ENCODE measurements at places on chromosomes 3 and 15.
A peak's percentile ranks its signal among the peaks of the same experiment; 100 is the strongest.

- DNase-seq: no peak
These were observed 159.2 kb downstream of the XXYLT1 start for GRCh38 chr3:195111766-195112165.

DNA sequence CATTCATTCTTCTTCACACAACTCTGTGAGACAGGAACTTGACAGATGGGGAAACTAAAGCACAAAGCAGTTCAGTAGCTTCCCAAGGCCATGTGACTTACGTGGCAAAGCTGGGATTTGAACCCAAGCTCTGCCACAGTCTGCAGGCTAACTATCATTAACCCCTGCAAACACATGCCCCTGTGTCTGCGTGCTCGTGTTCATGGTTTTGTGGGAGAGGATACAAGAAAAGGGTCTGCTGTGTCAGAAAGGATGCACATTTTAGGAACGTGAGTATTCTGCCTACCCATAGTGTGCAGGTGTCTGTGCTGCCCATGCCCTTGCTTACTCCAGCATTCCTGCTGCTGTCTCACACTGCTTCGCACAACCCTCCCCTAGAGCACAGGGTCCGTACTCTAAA lies 137.0 kb downstream of the CHDH start:
- no peak for DNase-seq

GRCh38 chr3:192831111-192831644 lies 86.5 kb downstream of the MB21D2 start:
- no peak for DNase-seq

DNA sequence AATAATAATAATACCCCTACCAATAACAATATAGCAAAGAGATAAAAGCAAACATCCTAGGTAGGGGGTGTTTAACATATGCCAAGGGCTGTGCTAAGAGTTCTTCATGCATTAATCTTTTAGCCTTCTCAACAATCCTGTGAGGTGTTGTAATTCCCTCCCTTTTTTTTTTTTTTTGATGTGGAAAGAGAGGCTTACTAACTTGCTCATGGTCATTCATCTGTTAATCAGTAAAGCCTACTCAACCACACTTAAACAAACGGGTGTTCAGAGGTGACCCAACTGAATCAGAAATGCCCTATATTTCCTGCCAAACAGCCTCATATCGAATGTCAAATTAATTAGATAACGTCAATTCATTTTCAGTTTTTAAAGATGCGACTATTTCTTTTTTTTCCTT lies 232.1 kb downstream of the CTNNB1 start:
- DNase-seq: no peak

DNA sequence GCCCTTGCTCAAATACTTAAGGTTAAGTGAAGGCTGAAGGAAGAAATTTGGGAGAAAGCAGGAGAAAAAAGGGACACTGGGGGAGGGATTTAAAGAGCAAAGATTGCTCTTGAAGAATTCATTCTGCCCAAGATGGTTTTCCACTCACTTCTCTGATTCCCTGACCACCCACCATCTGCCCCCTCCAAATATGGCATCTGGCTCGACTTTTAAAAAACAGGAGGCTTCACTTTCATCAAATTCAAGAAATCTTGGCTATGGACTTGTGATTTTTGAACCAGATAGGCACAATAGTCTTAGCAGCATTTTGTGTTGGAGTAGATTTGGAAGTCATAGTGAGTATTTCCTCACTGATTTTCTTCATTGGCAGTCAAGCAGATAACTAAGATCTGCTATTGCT lies 574.4 kb upstream of the SUCLG2 start:
- DNase-seq: no peak

DNA sequence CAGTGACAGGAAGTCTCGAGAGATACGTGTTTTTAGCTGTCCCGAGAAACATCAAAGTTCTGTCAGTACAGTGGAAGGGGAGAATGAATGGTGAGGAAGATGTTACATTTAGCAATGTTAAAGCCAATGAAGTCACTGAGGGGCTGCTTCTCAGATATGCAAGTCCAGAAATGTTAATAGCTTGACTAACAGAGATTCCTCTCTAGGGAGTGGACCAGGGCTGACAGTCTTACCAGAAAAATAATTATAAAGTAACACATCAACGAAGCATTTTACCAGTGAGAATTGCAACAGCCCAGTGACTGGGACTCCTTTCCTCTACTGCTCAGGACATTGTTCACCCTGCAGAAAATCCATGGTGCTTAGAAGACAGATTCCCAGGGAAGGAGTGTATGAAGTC lies 23.9 kb downstream of the GALNT15 start:
- DNase-seq: no peak

- no peak for DNase-seq
These were observed 61.0 kb downstream of the APBA2 start for GRCh38 chr15:28946803-28947202.

DNA sequence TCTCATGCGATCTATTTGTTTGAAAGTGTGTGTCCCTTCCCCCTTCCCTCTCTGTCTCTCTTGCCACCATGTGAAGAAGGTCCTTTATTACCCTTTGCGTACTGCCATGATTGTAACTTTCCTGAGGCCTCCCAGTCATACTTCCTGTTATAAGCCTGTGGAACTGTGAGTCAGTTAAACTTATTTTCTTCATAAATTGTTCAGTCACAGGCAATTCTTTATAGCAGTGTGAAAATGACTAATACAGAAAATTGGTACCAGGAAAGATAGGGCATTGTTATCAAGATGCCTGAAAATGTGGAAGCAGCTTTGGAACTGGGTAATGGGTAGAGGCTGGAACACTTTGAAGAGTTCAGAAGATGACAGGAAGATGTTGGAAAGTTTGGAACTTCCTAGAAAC lies 743.7 kb upstream of the NECTIN3 start:
- no peak for DNase-seq

- peak; percentile 9 for DNase-seq
These were observed 56.4 kb upstream of the ARRDC4 start for GRCh38 chr15:97903971-97904572.

DNA sequence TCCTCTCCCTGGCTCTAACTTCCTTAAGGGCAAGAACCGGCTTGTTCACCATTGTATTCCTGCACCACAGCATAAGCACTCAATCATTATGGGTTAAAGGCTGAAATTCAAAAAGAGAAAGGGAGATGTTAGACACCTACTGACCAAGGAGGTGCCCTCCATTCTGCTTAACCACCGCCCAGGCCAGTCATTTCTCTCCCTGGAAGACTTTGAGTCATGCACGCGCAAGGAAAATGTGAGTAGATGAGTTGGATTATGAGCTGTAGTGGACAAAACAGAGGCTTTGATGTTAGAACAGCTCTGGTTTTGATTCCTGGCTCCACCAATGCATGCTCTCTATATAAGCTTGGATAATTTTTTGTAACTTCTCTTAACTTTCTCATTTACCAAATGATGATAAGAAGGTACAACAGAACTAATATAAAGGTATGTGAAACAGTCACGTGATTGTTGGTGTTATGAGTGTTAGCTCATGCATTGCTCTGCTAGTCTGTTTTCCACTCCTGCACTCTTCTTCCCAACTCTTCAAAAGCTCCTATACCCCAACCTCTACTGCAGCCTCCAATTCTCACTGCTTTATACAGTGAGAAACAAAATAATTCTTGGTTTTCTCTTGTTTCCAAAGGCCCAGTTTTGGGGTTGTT lies 148.4 kb upstream of the ATP11B start:
- peak; percentile 35 for DNase-seq
